IMR-90 (cell line): ENCODE measurements at places on chromosomes 1 and 21.
A peak's percentile ranks its signal among the peaks of the same experiment; 100 is the strongest.

GRCh38 chr1:168287237-168287664 is 6.6 kb downstream of the TBX19 start:
- peak; percentile 83 for DNase-seq

DNA sequence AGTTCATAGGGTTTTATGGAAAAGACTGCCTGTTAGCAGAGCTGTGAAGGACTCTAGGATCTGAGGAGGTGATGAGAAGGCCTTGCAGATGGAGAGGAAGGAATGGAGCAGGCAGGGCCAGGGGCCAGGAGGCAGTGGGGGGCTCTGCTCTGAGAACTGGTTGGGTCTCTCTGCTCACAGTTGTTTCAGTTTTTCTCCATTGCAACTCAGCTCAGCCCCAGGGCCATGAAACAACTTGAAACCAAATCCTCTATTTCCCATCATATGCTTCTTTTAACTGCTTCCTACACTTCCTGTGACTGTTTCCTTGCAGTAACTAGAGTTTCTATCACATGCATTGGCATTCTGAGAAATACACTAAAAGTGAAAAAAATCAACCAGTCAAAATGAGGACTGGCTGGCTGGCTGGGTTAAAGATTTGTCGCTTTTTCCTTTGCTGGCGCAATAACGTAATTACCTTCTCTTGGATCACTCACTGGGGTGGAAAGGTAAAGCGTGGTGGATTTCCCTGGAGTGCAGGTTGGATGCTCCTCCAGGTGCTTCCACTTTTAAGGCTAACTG is 172.0 kb downstream of the CDC7 start:
- DNase-seq: no peak

DNA sequence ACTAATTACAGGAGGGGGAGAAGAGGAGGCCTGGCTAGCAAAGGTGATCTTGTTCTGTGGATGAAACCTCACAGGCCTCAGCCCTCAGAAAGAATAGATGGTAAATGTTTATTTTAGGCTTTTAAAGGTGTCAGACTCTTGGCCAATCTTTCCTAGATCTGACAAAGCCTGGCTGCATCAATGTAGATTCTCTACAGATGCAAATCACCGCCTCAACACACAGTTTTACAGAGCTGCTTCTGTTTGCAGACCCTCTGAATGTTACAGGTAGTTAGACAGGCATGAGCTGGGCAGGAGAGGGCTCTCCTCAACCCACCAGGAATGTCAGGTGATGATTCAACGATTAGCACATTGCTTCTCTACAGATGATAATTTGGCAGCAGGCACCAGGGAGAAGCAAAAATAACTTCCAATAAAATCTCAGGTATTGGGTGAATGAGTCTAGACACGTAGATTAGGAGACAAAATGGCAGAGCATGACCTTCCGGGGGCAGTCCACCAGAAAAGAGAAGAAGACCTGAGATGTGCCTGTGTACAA is 105.4 kb upstream of the VANGL1 start:
- DNase-seq: no peak

DNA sequence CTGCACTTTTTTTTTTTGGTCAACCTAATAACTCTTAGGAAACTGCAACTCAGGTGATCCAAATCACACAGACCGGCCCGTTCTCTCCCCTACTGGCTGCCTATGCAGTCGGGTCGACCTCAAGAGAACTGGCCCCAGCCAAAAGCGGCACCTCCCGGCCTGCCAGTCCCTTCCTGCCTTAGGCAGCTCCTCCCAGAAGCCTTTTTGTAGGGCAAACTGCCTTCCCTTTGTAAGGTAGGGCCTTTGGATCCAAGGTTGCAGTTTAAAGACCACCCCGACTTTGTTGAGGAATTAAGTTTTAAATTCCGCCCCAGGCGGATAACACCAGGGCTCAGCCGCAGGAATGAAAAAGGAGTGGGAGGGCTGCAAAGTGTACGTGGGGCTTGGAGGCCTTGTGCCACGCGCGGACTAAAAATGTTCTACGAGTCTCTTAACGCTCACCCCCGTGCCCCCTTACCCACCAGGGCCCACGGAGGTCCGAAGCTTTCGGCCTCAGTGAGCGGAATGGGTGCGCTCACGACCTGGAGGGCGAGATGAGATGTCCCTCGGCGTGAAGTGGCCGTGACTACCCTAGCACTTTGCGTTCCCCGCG is 642 bp upstream of the ST3GAL3 start:
- no peak for DNase-seq

- peak; percentile 93 for DNase-seq
Observed at GRCh38 chr1:168081373-168082007, 55.2 kb downstream of the GPR161 start.

DNA sequence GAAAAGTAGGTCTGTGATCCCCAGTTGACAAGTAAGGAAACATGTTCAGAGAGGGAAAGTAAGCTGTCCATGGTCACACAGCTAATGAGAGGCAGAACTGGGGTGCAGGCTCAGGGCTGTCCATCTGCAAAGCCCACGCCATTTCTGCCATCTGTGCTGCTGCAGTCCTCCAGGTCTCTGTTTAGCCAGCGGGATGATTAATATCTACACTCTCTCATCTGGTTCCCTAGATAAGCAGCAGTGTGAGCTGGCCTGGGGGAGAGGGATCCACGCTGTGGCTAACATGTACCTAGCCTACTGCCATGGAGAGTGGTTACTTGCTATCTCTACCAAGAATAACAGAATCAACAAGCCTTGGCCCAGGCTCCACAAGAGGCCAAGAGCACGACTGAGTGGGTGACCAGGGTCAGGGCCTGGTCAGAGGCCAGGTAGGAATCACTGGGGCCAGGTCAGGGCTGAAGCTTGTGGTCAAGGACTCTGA is 75.2 kb downstream of the TRABD2B start:
- DNase-seq: no peak

DNA sequence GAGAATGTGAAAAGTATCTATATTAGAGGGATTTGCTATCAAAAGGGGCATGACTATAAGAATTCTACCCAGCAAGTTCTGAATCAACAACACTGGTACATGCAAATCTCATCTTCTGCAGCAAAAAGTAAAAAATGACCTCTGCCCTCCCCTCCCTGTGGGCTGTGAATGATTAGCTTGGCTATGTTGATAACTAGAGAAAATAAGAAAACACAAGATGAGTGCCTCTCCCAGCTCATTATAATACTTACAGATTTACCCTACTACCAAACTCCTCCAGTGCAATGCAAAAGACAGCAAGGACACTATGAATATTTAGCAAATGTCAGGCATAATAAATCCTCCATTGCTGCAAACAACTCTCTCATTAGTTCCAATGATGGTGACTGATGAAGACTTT is 102.4 kb downstream of the SLC45A1 start:
- DNase-seq: no peak

- DNase-seq: peak; percentile 84
Observed at GRCh38 chr1:205325334-205325884, 3.9 kb upstream of the NUAK2 start.

GRCh38 chr1:1332774-1333480 is 1.8 kb downstream of the TAS1R3 start:
- DNase-seq: no peak

- DNase-seq: no peak
Observed at GRCh38 chr1:145714524-145715111, 4.7 kb upstream of the CD160 start.

DNA sequence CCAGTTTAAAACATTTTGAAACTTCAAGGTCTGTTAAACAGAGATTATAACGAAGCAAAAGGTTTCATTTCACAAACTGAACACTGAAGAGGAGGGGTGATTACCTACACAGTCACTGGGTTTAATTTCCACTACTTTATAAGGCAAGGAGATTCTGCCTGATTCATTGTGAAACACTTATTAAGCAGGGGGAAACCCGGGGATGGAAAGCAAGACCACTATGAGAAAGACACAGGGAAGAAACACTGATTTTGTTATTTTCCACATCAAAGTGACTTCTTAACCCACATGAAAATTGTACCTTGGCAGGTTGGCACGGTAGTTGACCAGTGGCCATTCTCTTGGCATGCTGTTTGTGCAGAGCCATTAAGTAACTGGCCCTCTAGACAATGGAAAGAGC is 8.1 kb upstream of the F5 start:
- no peak for DNase-seq

DNA sequence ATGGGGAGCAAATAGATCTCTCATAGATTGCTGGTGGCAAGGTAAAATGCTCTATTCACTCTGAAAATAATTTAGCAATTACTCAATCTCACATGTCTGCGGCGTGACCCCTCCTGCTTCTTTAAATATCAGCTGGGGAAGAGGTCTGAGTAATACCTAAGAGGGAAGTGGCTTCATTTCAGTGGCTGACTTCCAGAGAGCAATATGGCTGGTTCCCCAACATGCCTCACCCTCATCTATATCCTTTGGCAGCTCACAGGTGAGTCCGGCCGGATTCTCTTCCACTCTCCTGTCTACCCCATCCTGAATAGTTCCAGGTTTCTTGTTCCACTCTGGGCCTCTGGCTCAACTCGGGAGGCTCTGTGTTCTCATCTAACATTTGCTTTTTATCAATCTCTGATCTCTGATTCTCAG is at the start of gene SLAMF7:
Gene SLAMF7 (plus strand): TSS at position 150 of the 414 bp plus-strand sequence. CDS start 55 bp downstream, at position 205.
- DNase-seq: no peak

- DNase-seq: peak; percentile 68
Observed at GRCh38 chr21:42463861-42464515, 32.0 kb downstream of the RSPH1 start.

GRCh38 chr21:28554660-28555475 is 437.8 kb downstream of the LTN1 start:
- DNase-seq: peak; percentile 63

GRCh38 chr1:244197851-244198375 is 146.8 kb downstream of the ZBTB18 start:
- DNase-seq: peak; percentile 11

- DNase-seq: peak; percentile 54
Observed at GRCh38 chr21:31180256-31181081, 142.2 kb upstream of the KRTAP19-8 start.

DNA sequence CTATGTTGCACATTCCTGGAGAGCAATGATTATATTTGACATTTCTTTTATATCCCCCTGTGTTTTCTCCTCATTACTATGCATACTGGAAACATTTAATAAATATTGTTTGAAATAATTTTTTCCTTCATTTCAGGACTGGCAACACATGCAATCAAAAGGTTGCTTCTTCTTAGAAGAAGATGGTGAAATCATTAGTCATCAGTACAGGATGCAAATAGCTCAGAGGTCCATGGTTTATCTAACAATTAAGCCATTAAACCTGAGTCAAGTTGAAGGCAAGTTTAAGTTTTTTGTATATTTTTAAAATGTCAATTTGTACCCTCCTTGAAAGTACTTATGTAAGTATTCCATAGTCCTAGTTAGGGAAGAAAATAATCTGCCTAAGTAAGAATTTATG is 22.5 kb downstream of the EFCAB7 start:
- DNase-seq: peak; percentile 71

GRCh38 chr1:216621536-216621935 is 101.7 kb downstream of the ESRRG start:
- DNase-seq: no peak

- DNase-seq: no peak
Observed at GRCh38 chr1:236748268-236748870, 46.7 kb upstream of the MTR start.

DNA sequence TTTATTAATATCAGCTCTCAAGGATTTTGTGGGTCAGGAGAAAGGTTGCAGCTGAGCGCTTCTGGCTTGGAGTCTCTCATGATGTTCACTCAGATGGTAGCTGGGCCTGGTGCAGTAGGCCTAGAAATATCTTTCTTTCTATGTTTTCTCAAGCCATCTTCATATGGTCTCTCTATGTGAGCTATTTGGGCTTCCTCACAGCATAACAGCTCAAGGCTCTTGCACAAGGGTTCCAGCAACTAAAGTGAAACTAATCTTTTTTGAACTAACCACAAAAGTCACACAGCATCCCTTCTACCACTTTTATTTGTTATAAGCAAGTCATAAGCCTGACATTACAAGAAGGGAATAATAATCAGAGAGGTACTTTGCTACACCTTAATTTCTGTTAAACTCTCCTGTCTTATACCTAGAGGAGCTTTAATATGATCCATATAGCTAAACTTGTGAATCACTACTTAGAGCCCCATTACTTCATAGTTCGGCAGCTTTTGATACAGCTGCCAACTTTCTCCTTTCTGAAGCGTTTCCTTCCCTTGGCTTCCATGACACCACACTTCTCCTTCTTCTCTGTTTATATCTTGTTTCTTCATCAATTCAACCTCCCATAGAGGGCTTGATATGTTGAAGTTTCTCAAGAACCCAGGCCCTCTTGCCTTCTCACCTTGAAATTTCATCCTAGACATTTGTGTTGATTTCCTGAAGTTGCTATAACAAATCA is 720.2 kb downstream of the LTN1 start:
- peak; percentile 51 for DNase-seq

- peak; percentile 84 for DNase-seq
Observed at GRCh38 chr21:45130324-45130774, 56.0 kb downstream of the ADARB1 start.

DNA sequence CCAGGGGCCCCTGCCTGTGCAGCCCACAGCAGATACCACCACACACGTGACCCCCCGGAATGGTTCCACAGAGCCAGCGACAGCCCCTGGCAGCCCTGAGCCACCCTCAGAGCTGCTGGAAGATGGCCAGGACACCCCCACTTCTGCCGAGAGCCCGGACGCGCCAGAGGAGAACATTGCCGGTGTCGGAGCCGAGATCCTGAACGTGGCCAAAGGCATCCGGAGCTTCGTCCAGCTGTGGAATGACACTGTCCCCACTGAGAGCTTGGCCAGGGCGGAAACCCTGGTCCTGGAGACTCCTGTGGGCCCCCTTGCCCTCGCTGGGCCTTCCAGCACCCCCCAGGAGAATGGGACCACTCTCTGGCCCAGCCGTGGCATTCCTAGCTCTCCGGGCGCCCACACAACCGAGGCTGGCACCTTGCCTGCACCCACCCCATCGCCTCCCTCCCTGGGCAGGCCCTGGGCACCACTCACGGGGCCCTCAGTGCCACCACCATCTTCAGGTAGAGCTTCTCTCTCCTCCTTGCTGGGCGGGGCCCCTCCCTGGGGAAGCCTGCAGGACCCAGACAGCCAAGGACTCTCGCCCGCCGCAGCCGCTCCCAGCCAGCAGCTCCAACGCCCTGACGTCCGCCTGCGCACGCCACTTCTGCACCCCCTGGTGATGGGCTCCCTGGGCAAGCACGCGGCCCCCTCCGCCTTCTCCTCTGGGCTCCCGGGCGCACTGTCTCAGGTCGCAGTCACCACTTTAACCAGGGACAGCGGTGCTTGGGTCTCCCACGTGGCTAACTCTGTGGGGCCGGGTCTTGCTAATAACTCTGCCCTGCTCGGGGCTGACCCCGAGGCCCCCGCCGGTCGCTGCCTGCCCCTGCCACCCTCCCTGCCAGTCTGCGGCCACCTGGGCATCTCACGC is 51.0 kb downstream of the COL18A1 start:
- no peak for DNase-seq

- no peak for DNase-seq
Observed at GRCh38 chr1:63810936-63811469, 37.2 kb downstream of the ROR1 start.

DNA sequence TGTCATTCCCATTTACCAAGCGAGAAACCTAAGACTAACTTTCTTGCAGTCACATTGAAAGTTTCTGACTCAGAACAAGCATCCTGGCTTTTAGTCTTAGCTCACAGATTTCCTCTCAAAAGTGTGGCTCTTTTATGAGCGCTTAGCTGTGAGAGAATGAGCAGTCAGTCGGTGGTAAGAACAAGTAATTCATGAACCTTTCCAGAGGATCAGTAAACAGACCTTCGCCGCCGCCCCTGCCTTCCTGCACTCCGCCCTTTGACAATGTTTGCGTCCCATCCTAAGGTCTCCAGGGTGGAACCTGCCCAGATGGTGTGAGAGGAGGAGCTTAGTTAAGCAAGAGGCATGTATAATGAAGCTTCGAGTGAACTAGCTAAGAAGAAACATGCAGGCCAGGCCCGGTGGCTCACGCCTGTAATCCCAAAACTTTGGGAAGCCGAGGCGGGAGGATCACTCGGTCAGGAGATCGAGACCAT is 142.4 kb downstream of the GLUL start:
- no peak for DNase-seq
